ENCODE measurements at places on chromosomes 11 and 22.

DNA sequence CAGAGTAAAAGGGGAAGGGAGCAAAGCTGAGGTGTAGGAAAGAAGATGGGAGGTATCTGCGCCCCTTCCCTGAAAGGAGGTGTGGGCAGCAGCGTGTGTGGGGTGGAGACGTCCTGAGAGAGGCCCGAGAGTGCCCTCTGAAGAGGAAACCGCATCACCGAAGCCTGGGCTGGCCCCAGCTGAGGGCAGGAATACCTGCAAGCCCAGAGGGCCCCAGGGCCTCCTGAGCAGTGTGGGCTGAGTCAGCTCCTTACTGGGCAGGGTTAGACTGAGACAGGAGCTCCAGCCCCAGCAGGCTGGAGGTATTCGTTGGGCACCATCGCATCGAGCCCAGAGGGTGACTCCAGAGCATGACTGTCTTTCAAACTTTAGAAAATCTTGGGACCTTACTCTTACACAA, 534.0 kb upstream of the B3GAT1 start:
- DNase-seq: no peak

DNA sequence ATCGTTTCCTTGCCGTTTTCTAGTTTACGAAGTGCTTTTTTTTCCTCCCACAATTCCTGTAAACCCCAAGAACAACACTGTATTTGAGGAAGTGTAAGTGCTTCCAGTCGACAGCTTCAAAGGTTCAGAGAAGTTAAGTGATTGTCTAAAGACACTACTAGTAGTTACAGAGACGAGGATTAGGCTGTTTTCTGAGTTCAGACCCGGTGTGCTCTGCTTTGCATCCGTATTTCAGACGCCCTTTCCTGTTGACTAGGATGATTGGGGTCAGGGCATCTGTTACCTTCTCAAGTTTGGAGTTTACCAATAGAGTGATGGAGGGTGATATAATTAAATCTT, 430 bp downstream of the CLP1 start:
- no peak for DNase-seq

GRCh38 chr11:129453293-129453721, 77.7 kb downstream of the BARX2 start:
- no peak for DNase-seq

- DNase-seq: no peak
These were observed 11.8 kb upstream of the APLNR start for GRCh38 chr11:57248780-57249383.

DNA sequence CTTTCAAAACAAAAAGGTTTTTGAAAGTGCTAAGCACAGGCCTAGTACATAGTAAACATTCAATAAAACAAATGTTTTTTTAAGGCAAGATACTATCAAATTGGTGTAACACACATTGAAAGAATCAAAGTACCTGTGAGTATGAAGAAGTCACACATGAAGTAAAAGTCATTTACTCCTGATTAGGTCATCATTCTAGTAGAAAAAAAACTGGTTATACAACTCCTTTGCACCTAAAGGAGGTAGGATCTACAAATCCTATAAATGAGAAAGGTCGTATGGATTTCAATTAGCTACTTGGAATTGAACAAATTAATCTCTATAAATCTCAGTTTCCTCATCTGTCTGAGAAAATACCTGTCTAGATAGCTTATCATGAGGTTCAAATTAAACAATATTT, 80.8 kb downstream of the SIK3 start:
- no peak for DNase-seq

- no peak for DNase-seq
These were observed 14.6 kb downstream of the RPS6KA4 start for GRCh38 chr11:64373598-64373974.

GRCh38 chr11:71490731-71491390, 36.2 kb upstream of the KRTAP5-7 start:
- DNase-seq: no peak

GRCh38 chr11:28346721-28347120, 238.5 kb downstream of the METTL15 start:
- DNase-seq: no peak

- no peak for DNase-seq
These were observed 33.9 kb upstream of the SLC22A24 start for GRCh38 chr11:63177872-63178271.

GRCh38 chr11:43690929-43691725, 10.6 kb downstream of the HSD17B12 start:
- DNase-seq: no peak

DNA sequence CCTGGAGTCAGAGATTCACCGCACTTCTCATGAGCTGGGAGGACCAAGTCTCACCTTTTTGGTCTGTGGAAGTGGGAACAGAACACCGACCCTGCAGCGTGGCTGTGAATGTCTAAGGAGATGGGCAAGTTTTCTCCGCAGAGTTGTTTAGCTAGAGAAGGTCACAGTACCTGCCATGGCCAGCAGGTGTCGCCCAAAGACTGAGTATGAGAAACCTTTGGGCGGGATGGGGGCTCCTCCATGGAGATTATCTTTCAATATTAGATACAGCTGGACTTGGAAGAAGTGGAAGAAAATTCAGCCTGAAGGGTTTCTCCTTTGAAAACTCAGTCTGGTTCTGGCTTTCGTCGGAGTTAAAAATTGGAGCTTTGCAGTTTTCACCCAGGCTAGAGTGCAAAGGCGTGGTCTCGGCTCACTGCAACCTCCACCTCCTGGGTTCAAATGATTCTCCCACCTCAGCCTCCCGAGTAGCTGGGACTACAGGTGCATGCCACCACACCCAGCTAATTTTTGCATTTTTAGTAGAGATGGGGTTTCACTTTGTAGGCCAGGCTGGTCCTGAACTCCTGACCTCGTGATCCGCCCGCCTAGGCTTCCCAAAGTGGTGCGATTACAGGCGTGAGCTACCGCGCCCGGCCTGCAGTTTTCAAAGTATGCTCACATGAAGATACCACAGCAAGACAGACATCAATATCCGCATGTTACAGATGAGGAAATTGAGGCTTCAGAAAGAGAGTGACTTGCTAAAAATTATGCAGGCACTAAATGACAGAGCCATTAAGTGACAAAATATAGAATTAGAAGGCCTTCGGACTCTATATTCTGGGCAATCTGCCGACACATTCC, 10.7 kb upstream of the DSCAML1 start:
- peak; percentile 79 for DNase-seq

GRCh38 chr11:80007616-80008015, 566.8 kb upstream of the TENM4 start:
- no peak for DNase-seq

GRCh38 chr11:10095412-10096208, 198.4 kb downstream of the SBF2 start:
- DNase-seq: no peak

- peak; percentile 28 for DNase-seq
These were observed 76.2 kb upstream of the VPREB1 start for GRCh38 chr22:22168190-22168940.

- DNase-seq: no peak
These were observed 1057.0 kb upstream of the CNTN5 start for GRCh38 chr11:97963528-97964331.

- DNase-seq: no peak
These were observed 9.4 kb downstream of the LRRC75B start for GRCh38 chr22:24583221-24584165.
